Fibroblast of lung (primary cell): ENCODE measurements at places on chromosomes 12 and 14. TPM values are rescaled to one million over a fixed set of nuclear protein-coding genes. Genes with fewer than 3 reads are reported as not detected.

DNA sequence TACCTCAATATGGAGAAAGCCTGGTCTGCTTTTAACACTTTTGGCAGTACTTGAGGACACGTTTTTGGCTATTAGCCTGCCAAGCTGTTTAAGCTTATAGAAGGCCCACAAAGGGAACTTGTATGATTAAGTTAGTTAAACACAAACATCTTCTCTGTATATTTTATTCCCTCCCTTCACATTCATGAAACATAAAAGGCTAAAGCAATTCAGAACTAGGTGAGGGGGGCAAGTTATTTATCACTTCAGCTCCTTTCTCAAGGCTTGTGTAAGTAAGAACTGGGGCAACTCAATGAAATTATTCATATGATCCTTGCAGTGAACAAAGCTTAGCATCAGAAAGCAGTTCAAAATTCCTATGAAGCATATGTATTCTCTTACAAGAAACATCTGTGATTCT, 7.5 kb downstream of the PRICKLE1 start:
- H3K27ac ChIP-seq: no peak overlapping the region
- no peaks in the 10 kb centered on the region for H3K4me1 ChIP-seq
- H3K4me3 ChIP-seq: no peak overlapping the region

DNA sequence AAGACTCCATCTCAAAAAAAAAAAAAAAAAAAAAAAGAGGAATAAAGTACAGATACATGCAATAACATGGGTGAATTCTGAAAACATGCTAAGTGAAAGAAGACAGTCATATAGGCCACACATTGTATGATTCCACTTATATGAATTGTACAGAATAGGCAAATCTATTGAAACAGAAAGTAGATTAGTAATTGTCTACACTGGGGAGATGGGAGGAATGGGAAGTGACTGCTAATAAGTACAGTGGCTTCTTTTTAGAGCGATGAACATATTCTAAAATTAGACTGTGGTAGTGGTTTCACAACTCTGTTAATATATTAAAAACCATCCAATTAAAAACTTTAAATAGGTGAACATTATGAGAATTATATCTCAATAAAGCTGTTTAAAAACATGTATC, 74.4 kb downstream of the ANKS1B start:
- H3K4me3 ChIP-seq: no peak overlapping the region
- H3K36me3 ChIP-seq: no peaks in the 10 kb centered on the region
- no peaks in the 10 kb centered on the region for H3K27me3 ChIP-seq
- no peaks in the 10 kb centered on the region for H3K4me1 ChIP-seq
- DNase-seq: no peak

The FZD10 gene
- under 0.01 TPM in 1 of 2 replicates, not detected in the other for total RNA-seq

GRCh38 chr12:41908206-41908605, 236.5 kb downstream of the GXYLT1 start:
- H3K4me3 ChIP-seq: no peak overlapping the region
- H3K27ac ChIP-seq: no peak overlapping the region
- no peaks in the 10 kb centered on the region for H3K4me1 ChIP-seq
- H3K36me3 ChIP-seq: no peaks in the 10 kb centered on the region

GRCh38 chr12:47819896-47820630, at the start of gene HDAC7:
HDAC7 (minus strand) TSS chr12:47819903; CDS start chr12:47819785, 118 bp downstream.
- peaks cover 3% of the 10 kb centered on the region for H3K36me3 ChIP-seq
- H3K27me3 ChIP-seq: no peaks in the 10 kb centered on the region
- peak; percentile 84 for DNase-seq
- H3K4me1 ChIP-seq: peaks cover 36% of the 10 kb centered on the region
